ENCODE measurements at places on chromosomes 7 and 10.

DNA sequence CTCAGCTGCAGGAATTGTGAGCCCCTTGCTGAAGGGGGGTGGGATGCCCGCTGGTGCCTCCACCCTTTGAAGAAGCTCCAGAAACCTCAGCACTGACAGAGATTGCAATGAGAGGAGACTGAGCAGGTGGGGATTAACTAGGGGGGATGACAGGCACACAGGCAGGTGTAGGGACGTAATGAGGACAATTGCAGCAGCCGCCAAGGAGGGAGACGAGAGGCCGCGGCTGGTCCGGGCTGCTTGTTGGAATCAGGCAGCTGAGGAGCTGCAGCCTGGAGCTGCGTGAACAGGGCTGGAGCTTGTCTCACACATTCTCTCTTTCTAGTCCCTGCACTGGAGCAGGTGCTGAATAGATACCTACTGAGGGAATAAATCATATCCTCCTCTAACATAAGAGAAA is 122.0 kb upstream of the TCERG1L start:
- no peak for DNase-seq

- no peak for DNase-seq
Observed at GRCh38 chr10:95246582-95247051, 44.2 kb downstream of the PDLIM1 start.

DNA sequence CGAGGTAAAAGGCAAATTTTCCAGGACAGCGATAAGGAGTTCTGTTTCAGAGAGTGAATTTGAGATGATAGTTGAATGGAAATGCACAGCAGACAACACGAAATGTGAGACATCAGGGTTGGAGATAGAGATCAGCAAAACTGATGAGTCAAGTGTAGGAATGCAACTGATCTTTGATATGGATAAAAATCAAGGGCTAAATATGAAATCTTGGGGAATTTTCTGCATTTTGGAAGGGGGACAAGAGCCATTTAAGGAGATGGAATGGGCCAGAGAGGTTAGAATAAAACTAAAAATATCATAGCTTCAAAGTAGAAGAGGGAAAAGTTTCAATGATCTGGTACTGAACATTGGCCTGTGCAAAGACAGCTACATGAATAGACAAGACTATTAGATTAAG is 11.5 kb downstream of the CISD1 start:
- no peak for DNase-seq

- no peak for DNase-seq
Observed at GRCh38 chr7:29457141-29457561, 106.5 kb upstream of the PRR15 start.

DNA sequence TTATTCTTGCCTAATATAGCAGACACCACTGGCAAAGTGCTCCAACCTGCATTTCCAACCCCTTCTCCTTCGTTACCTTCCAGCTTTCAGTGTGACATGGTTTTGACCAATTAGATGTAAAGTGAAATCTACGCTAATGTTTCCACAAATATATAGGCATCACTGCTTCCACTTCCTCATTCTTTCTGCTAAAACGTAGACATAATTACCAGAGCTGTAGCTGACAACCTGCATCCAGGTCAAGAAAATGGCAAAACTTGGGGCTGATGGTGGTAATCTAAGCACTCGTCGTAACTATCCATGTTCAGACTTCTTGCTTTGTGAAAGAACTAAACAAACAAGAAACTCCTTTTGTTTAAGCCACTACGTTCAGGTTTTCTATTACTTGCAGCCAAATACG is 41.8 kb upstream of the COL1A2 start:
- DNase-seq: no peak

GRCh38 chr7:37196676-37197075 is 252.0 kb downstream of the ELMO1 start:
- DNase-seq: no peak

DNA sequence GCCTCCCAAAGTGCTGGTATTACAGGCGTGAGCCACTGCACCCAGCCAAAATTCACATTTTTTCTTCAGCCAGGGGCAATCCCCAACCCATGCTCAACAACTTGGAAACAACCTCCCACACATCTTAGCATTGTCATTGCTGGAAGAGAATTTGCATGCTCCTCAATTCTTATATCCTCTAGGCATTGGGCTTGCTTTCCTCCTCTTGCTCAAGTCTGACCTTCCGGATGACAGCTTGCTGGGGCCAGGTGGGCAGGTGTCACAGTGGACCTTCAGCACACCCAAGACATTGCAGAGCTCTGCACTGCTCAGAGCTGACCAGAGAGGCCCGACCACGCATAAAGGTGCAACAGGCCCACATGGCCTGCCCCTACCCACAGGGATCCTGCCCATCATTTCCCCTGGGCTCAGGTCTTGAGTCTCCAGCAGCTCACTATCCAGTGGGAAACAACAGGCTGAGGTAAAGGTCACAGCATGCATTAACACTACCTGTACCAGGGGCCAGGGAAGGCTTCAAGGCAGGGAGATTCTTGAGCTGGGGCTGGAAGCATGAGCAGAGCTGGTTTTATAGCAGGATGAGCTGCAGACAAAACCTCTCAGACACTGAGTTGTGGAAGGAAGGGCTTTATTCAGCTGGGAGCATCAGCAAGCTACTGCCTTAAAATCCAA is 6.8 kb upstream of the GPR15LG start:
- DNase-seq: no peak

GRCh38 chr10:89091496-89091895 is 100.9 kb downstream of the FAS start:
- DNase-seq: no peak

GRCh38 chr10:71471957-71472365 is 75.2 kb downstream of the CDH23 start:
- no peak for DNase-seq

GRCh38 chr10:106836933-106837663 is 327.4 kb downstream of the SORCS1 start:
- DNase-seq: no peak

GRCh38 chr7:14875941-14876587 is 26.5 kb downstream of the DGKB start:
- DNase-seq: no peak

- no peak for DNase-seq
Observed at GRCh38 chr7:39304178-39304577, 262.0 kb upstream of the YAE1 start.

DNA sequence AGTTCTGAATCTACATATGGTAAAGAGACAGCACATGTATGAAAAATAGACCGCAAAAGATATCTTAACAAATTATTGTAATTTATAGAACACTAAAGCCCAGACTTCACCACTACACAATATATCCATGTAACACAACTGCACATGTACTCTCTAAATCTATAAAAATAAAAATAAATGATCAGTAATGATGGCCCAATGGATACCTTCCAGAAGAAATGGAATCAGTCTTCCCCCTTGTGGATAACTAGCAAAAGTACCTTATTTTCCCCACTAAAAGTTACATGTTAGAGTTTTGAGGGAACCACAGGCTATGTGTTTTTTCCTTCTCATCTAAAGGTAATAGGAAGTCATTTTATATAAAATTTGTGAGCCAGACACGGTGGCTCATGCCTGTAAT is 25.7 kb downstream of the C7orf25 start:
- no peak for DNase-seq

DNA sequence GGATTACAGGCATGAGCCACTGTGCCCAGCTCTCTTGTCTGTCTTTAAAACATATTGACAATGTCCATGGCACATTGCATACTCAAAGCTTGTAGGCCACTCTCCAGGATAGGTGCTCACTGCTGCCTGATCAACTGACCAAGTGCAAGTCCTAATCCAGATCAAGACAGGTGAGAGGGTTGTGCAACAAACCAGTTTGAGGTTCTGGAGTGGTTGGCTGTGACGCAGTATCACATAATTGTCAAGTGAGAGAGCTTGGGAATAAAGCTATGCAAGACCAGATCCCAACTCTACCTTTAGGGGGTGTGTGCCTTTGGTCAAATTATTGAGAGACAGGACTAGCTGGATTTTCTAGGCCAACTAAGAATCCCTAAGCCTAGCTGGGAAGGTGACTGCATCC is 43.0 kb upstream of the OPN4 start:
- DNase-seq: no peak

GRCh38 chr10:101797403-101798059 is 14.3 kb upstream of the NPM3 start:
- DNase-seq: no peak

GRCh38 chr10:18822156-18822555 is 162.9 kb downstream of the ARL5B start:
- no peak for DNase-seq

- no peak for DNase-seq
Observed at GRCh38 chr10:125016123-125016522, 74.2 kb downstream of the ZRANB1 start.

- no peak for DNase-seq
Observed at GRCh38 chr10:101297901-101298486, 56.0 kb upstream of the BTRC start.

DNA sequence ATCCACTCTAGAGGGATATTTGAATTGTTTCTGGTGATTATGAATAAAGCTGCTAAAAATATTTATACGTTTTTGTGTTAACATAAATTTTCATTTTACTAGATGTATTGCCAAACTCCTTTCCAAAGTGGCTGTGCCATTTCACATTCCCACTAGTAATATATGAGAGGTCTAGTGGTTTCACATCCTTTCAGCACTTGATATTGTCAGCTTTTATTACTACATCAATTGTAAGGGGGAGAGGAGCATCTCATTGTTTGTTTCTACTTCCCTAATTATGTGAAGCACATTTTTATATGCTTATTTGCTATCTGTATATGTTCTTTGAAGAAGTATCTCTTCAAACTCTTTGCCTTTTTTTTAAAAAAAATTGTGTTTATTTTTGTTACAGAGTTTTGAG is 184.5 kb downstream of the ADK start:
- DNase-seq: no peak

GRCh38 chr7:141563956-141564623 is 12.9 kb downstream of the AGK start:
- no peak for DNase-seq

GRCh38 chr7:101733713-101734475 is 83.5 kb upstream of the CUX1 start:
- DNase-seq: no peak

All from NCI-H524 treated with DMSO at 0.1 percent for 48 hours (cell line).